ENCODE measurements at places on chromosomes 4 and X.

- DNase-seq: no peak
These were observed 195.8 kb downstream of the PDGFC start for GRCh38 chr4:156775813-156776212.

- no peak for DNase-seq
These were observed 79.2 kb downstream of the FBXL5 start for GRCh38 chr4:15575966-15576365.

GRCh38 chr4:170214731-170215130 lies 125.0 kb upstream of the AADAT start:
- DNase-seq: no peak

GRCh38 chr4:113106108-113106507 lies 56.7 kb downstream of the ANK2 start:
- DNase-seq: no peak

DNA sequence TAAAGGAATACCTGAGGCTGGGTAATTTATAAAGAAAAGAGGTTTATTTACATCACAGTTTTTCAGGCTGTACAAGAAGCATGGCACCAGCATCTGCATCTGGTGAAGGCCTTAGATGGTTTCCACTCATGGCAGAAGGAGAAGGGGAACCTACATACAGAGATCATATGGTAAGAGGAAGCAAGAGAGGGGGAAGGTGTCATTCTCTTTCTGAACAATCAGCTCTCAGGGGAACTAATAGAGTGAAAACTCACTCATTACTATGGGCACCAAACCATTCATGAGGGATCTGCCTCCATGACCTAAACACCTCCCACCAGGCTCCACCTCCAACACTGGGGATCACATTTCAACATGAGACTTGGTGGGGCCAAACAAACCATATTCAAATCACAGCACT lies 61.7 kb upstream of the PPP1R2C start:
- no peak for DNase-seq

DNA sequence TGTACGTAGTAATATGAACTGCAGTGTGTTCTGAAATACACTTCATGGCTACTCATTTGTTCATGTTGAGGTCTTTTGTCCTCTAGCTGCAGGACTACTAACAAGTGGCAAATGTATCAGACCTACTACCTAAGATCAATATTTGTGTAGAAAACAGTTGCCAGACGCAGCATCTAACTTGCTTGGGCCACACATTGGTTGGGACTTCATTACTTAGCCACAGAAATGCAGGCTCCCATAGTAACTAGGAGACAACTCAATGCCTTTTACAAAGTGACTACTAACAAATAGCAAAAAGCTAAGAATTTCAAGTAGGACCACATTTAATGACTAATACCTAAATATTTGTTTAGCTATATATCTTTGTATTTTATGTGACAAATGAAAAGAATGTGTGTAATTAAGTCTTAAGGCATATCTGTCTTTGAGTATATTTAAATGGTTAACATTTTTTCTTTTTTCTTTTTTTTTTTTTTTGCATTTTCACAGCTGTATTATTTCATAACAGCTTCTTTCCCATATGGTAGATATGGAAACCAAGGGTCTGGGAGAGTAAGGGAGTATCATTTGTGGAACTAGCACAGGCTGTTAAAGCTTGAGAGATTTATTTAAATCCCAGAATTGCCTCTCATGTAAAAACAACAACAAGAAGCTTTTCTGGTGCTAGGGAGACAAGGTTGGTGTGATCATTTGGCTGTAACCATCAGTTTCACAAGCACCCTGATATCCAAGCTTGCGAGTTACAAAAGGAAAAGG lies 2.7 kb downstream of the CT47C1 start:
- no peak for DNase-seq

GRCh38 chr4:108342325-108342970 lies 173.7 kb upstream of the LEF1 start:
- DNase-seq: no peak

- DNase-seq: no peak
These were observed 7.4 kb upstream of the TNIP2 start for GRCh38 chr4:2763511-2763967.

DNA sequence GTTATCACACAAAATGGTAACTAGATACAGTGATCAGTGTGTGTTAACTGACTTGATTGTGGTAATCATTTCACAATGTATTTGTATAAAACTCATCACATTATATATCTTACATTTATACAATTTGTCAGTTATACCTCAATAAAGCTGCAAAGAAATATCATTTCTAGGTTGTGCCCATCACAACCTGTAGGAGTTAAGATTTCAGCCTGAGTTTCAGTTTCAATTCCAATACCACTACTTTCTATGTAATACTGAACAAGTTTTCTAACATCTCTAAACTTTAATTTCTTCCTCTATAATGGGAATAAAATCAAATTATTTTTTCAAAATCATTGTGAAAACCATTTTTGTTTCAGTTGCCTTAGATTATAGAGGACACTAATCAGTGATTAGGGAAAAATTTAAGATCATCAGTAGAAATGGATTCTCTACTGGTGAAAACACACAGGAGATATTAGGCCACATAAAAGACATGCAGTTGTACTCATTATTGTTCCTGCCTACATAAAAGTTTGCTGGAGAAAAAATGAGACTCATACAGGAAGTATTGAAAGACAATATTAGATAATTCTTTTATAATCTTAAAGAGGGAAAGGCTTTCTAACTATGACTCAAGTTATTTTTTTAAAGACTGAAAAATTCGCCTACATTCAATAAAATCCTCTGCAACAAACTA lies 18.4 kb upstream of the TBC1D1 start:
- DNase-seq: no peak

DNA sequence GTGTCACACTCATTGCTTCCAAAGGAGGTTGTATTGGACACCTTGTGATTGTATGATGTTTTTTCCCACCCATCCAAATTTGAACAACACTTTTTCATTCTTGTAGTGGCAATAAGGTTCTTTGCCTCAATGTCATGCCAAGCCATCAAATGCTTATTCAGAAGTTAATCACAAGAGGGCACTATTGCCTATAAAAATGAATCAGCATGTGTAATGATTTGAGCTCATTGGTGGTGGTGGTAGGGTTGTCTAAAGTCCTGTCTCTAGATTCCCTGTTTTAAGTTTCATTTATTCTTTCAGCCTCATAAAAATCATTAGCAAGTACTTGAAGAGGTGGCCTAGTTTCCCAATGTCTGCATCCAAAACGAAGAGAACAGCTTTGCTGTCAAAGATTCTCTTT lies 37.0 kb downstream of the IRS4 start:
- DNase-seq: no peak

DNA sequence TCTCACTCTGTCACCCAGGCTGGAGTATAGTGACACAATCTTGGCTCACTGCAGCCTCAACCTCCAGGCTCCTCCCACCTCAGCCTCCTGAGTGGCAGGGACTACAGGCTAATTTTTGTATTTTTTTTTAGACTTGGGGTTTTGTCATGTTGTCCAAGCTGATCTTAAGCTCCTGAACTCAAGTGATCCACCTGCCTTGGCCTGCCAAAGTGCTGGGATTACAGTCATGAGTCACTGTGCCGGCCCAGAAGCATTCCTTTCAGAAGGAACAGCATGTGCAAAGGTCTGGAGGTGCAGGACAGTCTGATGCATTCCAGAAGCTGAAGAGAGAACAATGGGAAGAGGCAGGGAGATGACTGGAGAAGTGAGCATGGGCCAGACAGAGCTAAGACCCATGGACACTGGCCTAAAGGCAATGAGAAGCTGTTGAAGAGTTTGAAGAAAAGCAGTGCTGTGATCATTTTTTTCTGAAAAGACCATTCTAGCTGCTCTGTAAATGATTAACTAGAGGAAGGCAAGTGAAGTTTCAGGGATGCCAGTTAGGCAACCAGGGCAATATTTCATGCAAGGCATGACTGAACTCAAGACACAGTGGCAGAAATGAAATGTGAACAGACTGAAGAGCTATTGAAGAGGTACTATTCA lies 43.2 kb downstream of the MANBA start:
- no peak for DNase-seq

DNA sequence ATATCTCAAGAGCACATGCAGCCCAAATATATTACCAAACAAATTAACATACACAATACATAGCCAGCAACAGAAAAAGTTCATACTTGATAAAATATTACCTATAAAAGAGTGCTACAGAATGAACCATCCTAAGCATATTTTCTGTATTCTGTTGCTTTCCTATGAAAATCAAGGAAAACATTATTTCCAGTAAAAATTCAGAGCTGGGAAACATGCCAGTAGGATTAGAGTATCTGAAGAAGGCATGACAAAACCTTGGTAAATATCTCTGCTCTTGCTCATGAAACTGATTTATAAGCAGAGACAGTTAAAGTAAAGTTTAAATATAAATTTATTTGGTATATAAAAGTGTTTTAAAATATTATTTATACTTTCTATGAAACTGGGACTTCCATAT lies 599.7 kb downstream of the ARAP2 start:
- DNase-seq: no peak

DNA sequence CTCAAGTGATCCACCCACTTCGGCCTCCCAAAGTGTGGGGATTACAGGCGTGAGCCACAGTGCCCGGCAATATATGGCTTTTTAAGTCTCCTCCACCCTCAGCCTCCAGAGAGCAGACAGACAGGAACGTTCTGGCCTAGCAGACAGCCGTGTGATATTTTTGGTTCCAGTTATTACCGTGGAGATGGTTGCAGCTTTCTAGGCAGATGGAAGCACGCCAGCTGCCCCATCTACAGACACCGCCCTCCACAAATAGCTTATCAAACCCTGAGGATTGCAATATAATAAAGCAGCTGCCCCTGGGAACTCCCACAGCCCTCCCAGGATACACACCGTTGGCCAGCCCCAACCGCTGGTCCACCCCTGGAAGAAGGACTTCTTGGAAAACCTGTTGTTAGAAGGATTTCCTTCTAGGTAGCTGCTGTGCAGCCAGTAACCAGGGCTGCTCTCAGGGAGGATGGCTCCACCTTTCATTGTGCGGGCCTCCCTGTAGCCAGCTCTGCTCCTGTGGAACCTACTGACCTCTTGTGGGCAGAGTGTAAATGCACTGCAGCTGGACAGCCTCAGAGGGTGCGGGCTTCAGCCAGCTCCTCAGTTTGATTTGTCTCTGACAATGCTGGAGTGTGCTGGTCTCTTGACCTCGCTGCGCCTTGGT lies 44.0 kb downstream of the SLC25A5 start:
- no peak for DNase-seq

GRCh38 chrX:23557070-23557469 lies 110.2 kb upstream of the PRDX4 start:
- DNase-seq: no peak

- no peak for DNase-seq
These were observed 72.6 kb downstream of the GPR82 start for GRCh38 chrX:41796577-41796976.

GRCh38 chrX:38304010-38304409 lies 23.3 kb downstream of the RPGR start:
- no peak for DNase-seq

DNA sequence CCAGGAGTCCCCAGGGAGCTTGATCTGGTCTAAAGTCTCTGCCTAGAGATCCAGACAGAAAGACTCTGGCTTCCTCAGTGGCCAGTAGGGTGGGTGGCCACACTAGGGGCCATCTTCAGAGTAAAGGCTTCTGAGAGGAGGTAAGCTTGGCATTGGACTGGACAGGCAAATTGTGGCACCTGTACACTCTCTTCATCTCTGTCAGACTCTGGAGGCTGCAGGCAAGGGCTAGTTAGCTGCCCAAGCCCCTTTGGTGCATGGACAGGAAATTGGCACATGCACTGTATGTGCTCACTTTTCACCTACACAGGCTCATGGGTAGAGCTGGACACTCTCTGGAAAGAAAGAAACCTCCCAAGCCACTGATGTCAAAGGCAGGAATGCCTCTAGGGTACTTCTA lies 142.8 kb downstream of the PJA1 start:
- DNase-seq: no peak

- DNase-seq: no peak
These were observed 6.8 kb downstream of the MSX1 start for GRCh38 chr4:4866124-4866865.

- no peak for DNase-seq
These were observed 344.6 kb upstream of the CTSO start for GRCh38 chr4:156298230-156298629.

DNA sequence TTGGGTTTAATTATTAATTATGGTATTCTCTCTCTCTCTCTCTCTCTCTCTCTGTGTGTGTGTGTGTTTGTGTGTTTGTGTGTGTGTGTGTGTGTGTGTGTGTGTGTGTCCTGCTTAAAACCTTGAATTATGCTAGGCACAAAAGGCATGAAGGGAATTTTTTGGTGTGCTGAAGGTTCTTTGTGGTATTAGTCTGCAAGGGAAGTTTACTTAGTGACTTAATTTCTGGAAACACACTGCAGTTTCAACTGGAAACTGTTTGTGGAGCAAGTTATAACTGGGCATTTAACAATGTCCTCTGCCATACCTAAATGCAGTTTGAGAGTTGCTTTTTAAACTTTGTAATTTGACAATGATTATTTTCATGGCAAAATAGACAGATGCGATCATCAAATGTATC lies 111.7 kb downstream of the FRMPD4 start:
- DNase-seq: no peak

DNA sequence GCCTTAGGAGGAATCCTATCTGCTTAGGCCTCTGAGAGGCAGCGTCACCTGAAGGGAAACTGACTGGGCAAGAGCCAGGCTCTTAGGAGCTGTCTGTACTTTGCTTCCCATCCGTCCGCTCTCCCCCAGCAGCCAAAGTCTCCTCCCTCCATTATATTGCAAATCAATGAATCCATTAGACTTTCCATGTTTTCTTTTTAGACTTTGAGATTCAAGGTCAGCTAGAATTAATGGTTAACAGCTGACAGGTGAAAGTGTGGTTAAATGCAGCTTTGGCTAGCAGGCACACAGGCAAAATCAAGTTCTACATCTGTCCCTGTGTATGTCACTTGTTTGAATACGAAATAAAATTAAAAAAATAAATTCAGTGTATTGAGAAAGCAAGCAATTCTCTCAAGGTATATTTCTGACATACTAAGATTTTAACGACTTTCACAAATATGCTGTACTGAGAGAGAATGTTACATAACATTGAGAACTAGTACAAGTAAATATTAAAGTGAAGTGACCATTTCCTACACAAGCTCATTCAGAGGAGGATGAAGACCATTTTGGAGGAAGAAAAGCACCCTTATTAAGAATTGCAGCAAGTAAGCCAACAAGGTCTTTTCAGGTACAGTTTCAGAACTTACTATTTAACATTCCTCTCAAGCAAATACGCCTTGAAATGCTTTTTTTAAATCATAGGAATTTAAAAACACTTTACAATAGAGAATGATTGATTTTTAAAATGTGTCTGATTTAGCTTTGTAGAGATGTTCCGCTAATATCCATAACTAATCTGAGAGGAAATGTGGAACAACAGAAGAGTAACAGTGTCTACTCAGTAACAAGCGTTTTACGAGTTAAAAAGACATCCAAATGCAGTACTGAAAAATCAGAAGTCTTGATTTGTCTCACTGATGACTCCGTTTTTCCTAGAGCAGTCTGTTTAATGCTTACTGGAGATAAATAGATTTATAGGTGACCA lies at the start of gene F11:
Gene F11 (plus strand): TSS at position 507 of the 970 bp plus-strand sequence. CDS start 948 bp downstream, outside the sequence.
- no peak for DNase-seq

DNA sequence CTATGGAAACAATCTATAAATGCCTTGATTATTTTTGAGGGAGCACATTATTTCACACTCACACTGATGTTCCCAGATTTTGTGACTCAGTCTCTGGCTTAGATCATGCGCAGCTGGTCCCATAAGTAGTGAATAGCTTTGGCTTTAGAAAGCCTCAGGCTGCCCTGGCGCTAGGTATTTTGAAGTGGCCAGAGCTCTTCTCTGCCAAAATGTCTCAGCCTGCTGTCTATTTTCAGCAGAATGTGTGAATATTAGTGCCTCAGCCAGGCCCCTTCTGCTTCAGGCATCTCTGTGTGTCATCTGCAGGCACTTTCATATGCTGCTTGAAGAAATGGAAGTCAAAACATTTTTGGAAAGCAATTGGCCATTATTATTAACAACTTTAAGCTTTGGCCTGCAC lies 931.0 kb upstream of the INTU start:
- no peak for DNase-seq

Data from stimulated activated CD4-positive, alpha-beta T cell treated with anti-CD3 and anti-CD28 coated beads, Interleukin-1b, Interleukin-23, amount 100 ng/mL, for 24 hours (primary cell).